ENCODE measurements at places on chromosomes 1 and 21.

DNA sequence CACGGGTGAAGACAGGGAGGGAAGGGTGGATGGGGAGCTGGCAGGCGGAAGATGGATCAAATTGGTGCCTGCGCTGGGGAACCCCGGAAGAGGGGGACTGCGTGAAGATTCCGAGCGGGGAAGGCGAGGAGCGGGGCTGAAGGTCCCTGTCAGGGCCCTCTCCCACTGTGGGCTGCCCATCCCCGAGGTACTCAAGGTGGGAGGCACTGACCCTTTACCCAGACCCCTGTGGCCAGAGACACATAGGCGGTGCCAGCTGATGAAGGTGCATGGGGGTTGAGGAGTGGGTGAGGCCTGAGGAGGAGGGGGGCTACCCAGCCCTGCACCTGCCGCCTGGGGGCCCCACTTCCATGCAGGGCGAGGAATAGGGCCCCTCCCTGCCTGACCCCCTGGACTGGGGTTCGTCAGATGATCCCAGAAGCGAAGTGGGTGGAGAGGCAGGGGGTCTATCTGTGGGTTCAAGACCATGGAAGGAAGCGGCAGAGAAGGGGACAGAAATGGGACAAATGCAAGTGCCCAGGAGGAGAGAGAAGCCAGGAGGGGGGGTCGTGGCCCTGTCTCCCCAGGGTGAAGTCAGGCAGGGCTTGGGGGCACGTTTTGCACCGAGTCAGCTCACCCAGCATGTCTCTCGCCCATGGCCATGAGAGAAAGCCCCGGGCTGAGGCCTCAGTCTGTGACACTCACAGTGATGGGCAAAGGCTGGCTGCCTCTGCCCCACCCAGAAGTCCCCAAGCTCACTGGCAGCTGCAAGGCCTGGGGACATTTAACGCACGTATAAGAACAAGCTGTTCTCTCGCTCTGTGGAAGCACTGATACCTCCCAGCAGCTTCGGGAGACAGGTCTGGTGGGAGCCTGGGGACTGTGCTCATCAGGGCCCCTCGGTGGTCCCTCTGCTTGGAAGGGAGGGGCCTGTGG lies 7.0 kb upstream of the MMEL1 start:
- H3K4me3 ChIP-seq = no peak overlapping the region
- no peak for DNase-seq
- no peaks in the 10 kb centered on the region for H3K4me1 ChIP-seq
- no peaks in the 10 kb centered on the region for H3K27me3 ChIP-seq
- no peaks in the 10 kb centered on the region for H3K36me3 ChIP-seq

GRCh38 chr1:32318127-32318869 lies 17.7 kb downstream of the MARCKSL1 start:
- H3K27ac ChIP-seq = no peak overlapping the region
- DNase-seq = no peak
- H3K4me1 ChIP-seq = no peaks in the 10 kb centered on the region
- no peak overlapping the region for H3K4me3 ChIP-seq
- peaks cover 44% of the 10 kb centered on the region for H3K36me3 ChIP-seq

GRCh38 chr1:155092641-155093040 lies 14.0 kb downstream of the EFNA3 start:
- H3K4me3 ChIP-seq = no peak overlapping the region
- H3K27me3 ChIP-seq = peaks cover 25% of the 10 kb centered on the region
- H3K27ac ChIP-seq = no peak overlapping the region
- no peaks in the 10 kb centered on the region for H3K36me3 ChIP-seq
- no peak for DNase-seq
- peaks cover 2% of the 10 kb centered on the region for H3K4me1 ChIP-seq

DNA sequence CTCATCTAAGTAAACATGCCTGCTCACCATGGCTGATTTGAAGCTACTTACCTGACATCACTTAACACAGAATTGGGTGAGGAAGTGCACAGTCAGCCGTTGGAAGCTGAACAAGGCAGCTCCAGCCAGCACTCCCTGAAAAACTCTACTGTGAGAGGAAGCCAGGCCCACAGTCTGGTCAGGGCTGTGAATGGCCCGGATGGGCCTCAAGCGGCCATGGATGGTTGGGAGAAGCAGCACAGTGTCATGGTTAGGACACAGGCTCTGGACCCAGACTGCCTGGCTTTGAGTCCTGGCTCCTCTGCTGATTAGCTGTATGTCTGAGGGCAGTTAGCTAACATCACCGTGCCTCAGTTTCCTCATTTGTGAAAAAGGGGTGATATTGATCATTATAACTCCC lies 267.8 kb downstream of the GRIK3 start:
- DNase-seq = peak; percentile 47
- peaks cover 38% of the 10 kb centered on the region for H3K4me1 ChIP-seq
- no peaks in the 10 kb centered on the region for H3K27me3 ChIP-seq
- no peak overlapping the region for H3K27ac ChIP-seq
- no peaks in the 10 kb centered on the region for H3K36me3 ChIP-seq

DNA sequence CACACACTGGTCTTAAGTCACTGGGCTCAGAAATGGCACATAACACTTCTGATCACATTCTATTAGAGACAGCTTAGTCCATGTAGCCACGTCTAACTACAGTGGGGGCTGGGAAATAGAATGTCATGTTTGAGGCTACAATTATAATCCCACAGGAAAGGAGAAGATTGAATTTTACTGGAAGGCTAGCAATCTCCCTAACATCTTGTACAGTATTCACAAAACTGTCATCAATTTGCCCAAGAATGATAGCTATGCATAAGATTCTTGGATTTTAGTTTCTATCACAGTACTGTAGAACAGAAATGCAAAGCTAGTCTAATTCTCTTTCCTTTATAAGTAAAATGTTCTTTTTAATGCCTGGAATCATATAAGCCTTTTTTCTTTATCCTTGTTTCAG lies 12.7 kb upstream of the ZMYM6 start:
- H3K4me3 ChIP-seq = no peak overlapping the region
- DNase-seq = no peak
- no peaks in the 10 kb centered on the region for H3K36me3 ChIP-seq
- H3K27me3 ChIP-seq = no peaks in the 10 kb centered on the region
- no peak overlapping the region for H3K27ac ChIP-seq
- H3K4me1 ChIP-seq = no peaks in the 10 kb centered on the region

GRCh38 chr1:206490771-206491405 lies 16.4 kb upstream of the RASSF5 start:
- H3K4me1 ChIP-seq = no peaks in the 10 kb centered on the region
- H3K4me3 ChIP-seq = no peak overlapping the region
- H3K27ac ChIP-seq = no peak overlapping the region
- H3K27me3 ChIP-seq = no peaks in the 10 kb centered on the region
- DNase-seq = no peak

GRCh38 chr1:66750577-66750976 lies 1.7 kb upstream of the DYNLT5 start:
- H3K27ac ChIP-seq = no peak overlapping the region
- no peaks in the 10 kb centered on the region for H3K36me3 ChIP-seq
- H3K4me1 ChIP-seq = no peaks in the 10 kb centered on the region
- peaks cover 31% of the 10 kb centered on the region for H3K27me3 ChIP-seq
- no peak overlapping the region for H3K4me3 ChIP-seq

DNA sequence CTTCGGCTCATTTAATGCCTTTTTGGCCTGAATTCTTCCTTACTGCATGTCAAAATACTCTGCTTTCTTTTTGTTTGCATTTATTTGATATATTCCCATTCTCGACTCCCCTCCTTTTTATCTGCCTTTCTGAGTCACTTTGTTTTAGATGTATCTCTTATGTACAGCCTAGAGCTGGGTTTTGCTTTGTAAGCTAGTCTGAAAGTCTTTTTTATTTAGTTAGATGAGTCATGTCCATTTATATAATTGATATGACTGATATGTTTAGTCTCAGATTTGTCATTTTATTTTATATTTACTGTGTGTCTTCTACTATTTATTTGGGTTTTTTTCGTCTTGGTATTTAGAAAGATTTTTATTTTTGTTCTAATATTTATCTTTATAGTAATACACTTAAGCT lies 33.6 kb upstream of the GNG5 start:
- H3K4me3 ChIP-seq = no peak overlapping the region
- no peak for DNase-seq
- H3K36me3 ChIP-seq = no peaks in the 10 kb centered on the region

- no peak overlapping the region for H3K4me3 ChIP-seq
- H3K27ac ChIP-seq = no peak overlapping the region
- DNase-seq = no peak
These were observed 29.2 kb downstream of the IGSF5 start for GRCh38 chr21:39774227-39774626.

GRCh38 chr1:29774355-29774754 lies 538.0 kb downstream of the PTPRU start:
- H3K36me3 ChIP-seq = no peaks in the 10 kb centered on the region
- no peaks in the 10 kb centered on the region for H3K4me1 ChIP-seq
- no peaks in the 10 kb centered on the region for H3K27me3 ChIP-seq
- H3K27ac ChIP-seq = no peak overlapping the region
- no peak for DNase-seq

DNA sequence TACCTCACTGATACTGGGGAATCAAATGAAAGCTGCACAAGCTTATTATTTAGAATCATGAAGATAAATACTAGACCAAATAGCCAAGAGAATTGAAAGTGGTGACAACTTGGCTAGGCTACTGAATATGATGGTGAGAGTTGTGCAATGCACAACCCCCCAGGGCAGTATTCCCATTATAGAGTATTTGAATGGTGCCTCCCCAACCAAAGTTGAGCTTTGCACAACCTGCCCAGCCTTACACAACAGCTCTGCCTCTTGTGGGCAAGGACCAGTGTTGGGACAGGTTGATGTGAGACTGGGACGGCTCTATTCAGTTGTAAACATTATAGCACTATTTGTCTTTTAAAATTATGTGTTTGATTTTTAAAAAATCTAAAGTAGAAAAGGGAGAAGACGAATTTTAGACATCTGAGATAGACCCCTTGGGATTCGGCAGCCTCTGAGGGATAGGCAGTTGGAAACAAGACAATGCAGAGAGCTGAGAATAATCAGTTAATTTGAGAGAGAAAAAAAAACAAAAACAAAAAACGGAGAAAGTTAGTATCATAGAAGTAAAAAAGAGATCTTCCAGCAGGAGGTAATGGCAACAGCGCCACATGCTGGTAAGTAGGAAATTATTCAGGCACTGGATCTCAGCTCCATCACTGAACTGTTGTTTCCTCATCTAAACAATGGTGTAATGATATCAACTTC lies 91.0 kb upstream of the KCNA3 start:
- peaks cover 31% of the 10 kb centered on the region for H3K27me3 ChIP-seq
- peak; percentile 58 for DNase-seq
- peaks cover 4% of the 10 kb centered on the region for H3K4me1 ChIP-seq
- H3K4me3 ChIP-seq = no peak overlapping the region

- H3K36me3 ChIP-seq = peaks cover 20% of the 10 kb centered on the region
- no peak for DNase-seq
- H3K4me1 ChIP-seq = peaks cover 8% of the 10 kb centered on the region
- H3K4me3 ChIP-seq = no peak overlapping the region
These were observed 31.3 kb downstream of the SMAP2 start for GRCh38 chr1:40404670-40405462.

- H3K36me3 ChIP-seq = no peaks in the 10 kb centered on the region
- H3K4me1 ChIP-seq = peaks cover 20% of the 10 kb centered on the region
- H3K27me3 ChIP-seq = no peaks in the 10 kb centered on the region
- DNase-seq = no peak
- no peak overlapping the region for H3K4me3 ChIP-seq
- no peak overlapping the region for H3K27ac ChIP-seq
These were observed 4.0 kb upstream of the MYBPH start for GRCh38 chr1:203179667-203180005.

DNA sequence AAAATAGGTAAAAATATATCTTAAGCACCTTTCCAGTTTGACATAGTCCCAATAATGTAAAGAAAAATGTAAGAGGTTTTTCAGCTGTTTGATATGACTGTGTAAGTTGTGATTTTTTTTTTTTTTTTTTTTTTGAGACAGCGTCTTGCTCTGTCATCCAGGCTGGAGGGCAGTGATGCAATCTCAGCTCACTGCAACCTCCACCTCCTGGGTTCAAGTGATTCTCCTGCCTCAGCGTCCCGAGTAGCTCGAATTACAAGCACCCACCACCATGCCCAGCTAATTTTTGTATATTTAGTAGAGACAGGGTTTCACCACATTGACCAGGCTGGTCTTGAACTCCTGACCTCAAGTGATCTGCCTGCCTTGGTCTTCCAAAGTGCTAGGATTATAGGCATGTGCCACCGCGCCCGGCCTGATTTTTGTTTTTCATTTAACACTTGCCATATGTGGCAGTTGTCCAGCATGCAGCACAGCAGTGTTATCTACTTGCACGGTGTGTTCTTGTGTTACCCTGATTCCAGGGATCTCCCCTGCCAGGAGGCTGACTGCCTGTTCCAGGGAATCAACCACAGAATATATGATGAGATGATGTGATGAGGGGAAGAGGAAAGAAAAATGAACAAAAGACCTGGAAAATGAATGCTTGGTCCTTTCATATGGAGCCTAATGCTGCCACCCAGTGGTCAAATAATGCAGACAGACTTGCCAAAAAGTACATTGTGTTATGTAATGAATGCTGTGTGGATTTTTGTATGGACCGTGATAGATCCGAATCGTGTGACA lies 79.0 kb downstream of the RAVER2 start:
- DNase-seq = peak; percentile 86
- H3K4me3 ChIP-seq = no peak overlapping the region
- no peaks in the 10 kb centered on the region for H3K27me3 ChIP-seq
- H3K4me1 ChIP-seq = no peaks in the 10 kb centered on the region

GRCh38 chr1:45619149-45619921 lies 4.5 kb downstream of the CCDC17 start:
- no peaks in the 10 kb centered on the region for H3K27me3 ChIP-seq
- H3K4me1 ChIP-seq = no peaks in the 10 kb centered on the region
- peaks cover 58% of the 10 kb centered on the region for H3K36me3 ChIP-seq
- peak overlapping the region; percentile 19 for H3K27ac ChIP-seq

- H3K4me3 ChIP-seq = no peak overlapping the region
- no peak for DNase-seq
- no peaks in the 10 kb centered on the region for H3K36me3 ChIP-seq
These were observed 288.4 kb upstream of the PRMT6 start for GRCh38 chr1:106768077-106768476.

GRCh38 chr1:31670593-31670964 lies 25.9 kb upstream of the PEF1 start:
- no peak overlapping the region for H3K4me3 ChIP-seq
- no peaks in the 10 kb centered on the region for H3K27me3 ChIP-seq
- DNase-seq = no peak
- H3K27ac ChIP-seq = no peak overlapping the region
- peaks cover 2% of the 10 kb centered on the region for H3K4me1 ChIP-seq

GRCh38 chr1:44036409-44037139 lies 5.3 kb upstream of the SLC6A9 start:
- no peak overlapping the region for H3K4me3 ChIP-seq
- no peaks in the 10 kb centered on the region for H3K27me3 ChIP-seq
- H3K4me1 ChIP-seq = peaks cover 13% of the 10 kb centered on the region
- H3K27ac ChIP-seq = peak overlapping the region; percentile 70
- peak; percentile 92 for DNase-seq
- no peaks in the 10 kb centered on the region for H3K36me3 ChIP-seq

- no peak overlapping the region for H3K4me3 ChIP-seq
- no peak overlapping the region for H3K27ac ChIP-seq
- no peaks in the 10 kb centered on the region for H3K27me3 ChIP-seq
These were observed 31.7 kb upstream of the PADI1 start for GRCh38 chr1:17173217-17173616.

- no peaks in the 10 kb centered on the region for H3K4me1 ChIP-seq
- peaks cover 4% of the 10 kb centered on the region for H3K27me3 ChIP-seq
- H3K4me3 ChIP-seq = no peak overlapping the region
- no peak overlapping the region for H3K27ac ChIP-seq
- H3K36me3 ChIP-seq = no peaks in the 10 kb centered on the region
These were observed 10.0 kb downstream of the SELL start for GRCh38 chr1:169701261-169702005.

GRCh38 chr1:89800022-89800655 lies 20.7 kb upstream of the LRRC8D start:
- peaks cover 9% of the 10 kb centered on the region for H3K27me3 ChIP-seq
- no peak overlapping the region for H3K4me3 ChIP-seq
- H3K36me3 ChIP-seq = no peaks in the 10 kb centered on the region
- H3K4me1 ChIP-seq = no peaks in the 10 kb centered on the region
- no peak overlapping the region for H3K27ac ChIP-seq
